ENCODE measurements at places on chromosomes 11 and 22. TPM values are rescaled to one million over a fixed set of nuclear protein-coding genes. Genes with fewer than 3 reads are reported as not detected.

DNA sequence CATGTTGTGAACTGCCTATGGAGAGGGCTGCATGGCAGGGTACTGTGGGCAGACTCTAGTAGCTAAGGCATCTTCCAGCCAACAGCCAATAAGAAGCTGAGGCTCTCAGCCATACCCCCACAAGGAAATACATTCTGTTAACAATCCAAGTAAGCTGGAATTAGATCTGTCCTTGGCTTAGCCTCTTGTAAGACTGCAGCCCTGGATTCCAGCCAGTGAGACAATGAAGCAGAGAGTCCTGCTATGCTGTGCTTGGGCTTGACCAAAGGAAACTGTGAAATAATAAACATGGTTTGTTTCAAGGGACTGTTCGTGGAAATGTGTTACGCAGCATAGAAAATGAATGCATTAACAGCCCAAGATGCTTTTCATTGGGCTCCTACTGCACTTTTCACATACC is 1097.4 kb upstream of the CCDC90B start:
- H3K27ac ChIP-seq = no peak overlapping the region
- no peaks in the 10 kb centered on the region for H3K27me3 ChIP-seq
- DNase-seq = no peak
- no peaks in the 10 kb centered on the region for H3K4me1 ChIP-seq
- no peaks in the 10 kb centered on the region for H3K36me3 ChIP-seq

DNA sequence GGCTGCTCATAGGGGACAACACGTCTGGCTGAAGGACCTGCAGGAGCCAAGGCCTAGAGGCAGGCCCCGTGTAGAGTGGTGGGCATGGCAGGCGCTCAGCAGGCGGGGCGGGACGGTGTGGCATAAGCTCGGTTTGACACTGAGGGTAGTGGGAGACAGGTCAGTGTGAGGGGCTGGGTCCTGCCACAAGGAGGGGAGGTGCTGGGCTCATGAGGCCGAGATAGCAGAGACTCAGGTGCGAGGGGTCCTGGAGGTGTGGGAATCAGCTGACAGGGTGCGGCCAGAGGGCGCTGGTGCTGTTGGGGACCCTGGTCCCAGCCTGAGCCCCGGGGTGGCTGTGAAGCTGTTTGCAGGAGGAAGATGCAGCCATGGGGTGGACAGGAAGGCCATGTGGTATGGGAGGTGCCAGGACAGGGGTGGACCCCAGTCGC is 6.7 kb downstream of the SLC22A12 start:
- H3K4me3 ChIP-seq = no peak overlapping the region
- no peaks in the 10 kb centered on the region for H3K4me1 ChIP-seq
- no peak for DNase-seq
- no peaks in the 10 kb centered on the region for H3K27me3 ChIP-seq
- H3K36me3 ChIP-seq = no peaks in the 10 kb centered on the region
- H3K27ac ChIP-seq = no peak overlapping the region

DNA sequence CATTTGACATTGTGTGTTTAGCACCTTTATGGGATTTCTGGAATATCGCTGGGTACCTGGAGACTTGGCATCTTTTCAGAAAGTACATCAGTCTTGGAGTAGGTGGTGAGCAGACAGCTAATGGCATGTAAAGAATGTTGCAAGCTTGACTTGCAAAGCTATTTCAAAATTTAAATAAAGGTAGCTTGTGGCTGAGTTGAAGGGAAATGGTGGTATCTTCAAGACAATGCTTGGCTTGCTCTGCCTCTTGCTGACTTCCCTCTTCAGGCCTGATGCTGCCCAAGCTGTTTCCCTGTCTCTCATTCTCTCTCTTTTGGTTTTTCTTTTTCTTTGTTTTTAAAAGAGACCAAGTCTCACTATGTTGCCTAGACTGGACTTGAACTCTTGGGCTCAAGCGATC is 13.2 kb downstream of the ZNRF3 start:
- H3K36me3 ChIP-seq = no peaks in the 10 kb centered on the region
- H3K27me3 ChIP-seq = peaks cover 2% of the 10 kb centered on the region
- no peak overlapping the region for H3K4me3 ChIP-seq
- peaks cover 27% of the 10 kb centered on the region for H3K4me1 ChIP-seq

GRCh38 chr11:113651023-113651422 is 55.1 kb downstream of the TMPRSS5 start:
- no peaks in the 10 kb centered on the region for H3K27me3 ChIP-seq
- no peak overlapping the region for H3K4me3 ChIP-seq
- H3K27ac ChIP-seq = no peak overlapping the region
- H3K4me1 ChIP-seq = no peaks in the 10 kb centered on the region
- no peak for DNase-seq

DNA sequence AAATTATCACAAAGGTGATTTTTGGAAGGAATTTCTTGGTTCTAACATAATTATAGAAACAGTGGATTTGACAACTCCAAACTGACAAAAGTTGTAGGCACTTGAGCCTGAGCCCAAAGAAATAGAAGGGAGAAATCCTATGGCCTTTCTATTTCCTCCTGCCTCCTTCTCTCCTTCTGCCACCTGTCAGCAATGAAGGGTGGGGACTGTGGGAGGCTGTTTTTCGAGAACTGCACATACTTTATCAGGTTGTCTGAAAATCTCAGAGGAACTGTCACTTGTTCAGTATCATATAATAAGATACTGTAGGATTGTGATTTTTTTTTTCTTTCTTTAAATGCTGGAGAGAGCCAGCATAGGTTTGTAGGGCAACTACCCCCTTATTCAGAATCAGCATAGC is 187.9 kb upstream of the SESN3 start:
- H3K4me3 ChIP-seq = no peak overlapping the region
- no peaks in the 10 kb centered on the region for H3K4me1 ChIP-seq
- H3K36me3 ChIP-seq = no peaks in the 10 kb centered on the region
- no peaks in the 10 kb centered on the region for H3K27me3 ChIP-seq
- no peak for DNase-seq

INS gene
- not detected for total RNA-seq

TEX12 gene
- not detected for total RNA-seq

MED19 gene
- 15.0 TPM for total RNA-seq

Measured in B cell (primary cell).